Calu3 (cell line): ENCODE measurements at places on chromosomes 7 and 10. TPM values are rescaled to one million over a fixed set of nuclear protein-coding genes. Genes with fewer than 3 reads are reported as not detected.

LRRD1 gene
- not detected in 2 replicates for total RNA-seq

GRCh38 chr10:6958254-6958653 is 378.2 kb upstream of the PRKCQ start:
- no peak overlapping the region for H3K27ac ChIP-seq
- H3K4me3 ChIP-seq: no peak overlapping the region
- H3K27me3 ChIP-seq: peaks cover 57% of the 10 kb centered on the region
- no peaks in the 10 kb centered on the region for H3K36me3 ChIP-seq
- DNase-seq: no peak

- no peak overlapping the region for H3K27ac ChIP-seq
- H3K4me1 ChIP-seq: peaks cover 10% of the 10 kb centered on the region
- no peaks in the 10 kb centered on the region for H3K36me3 ChIP-seq
Observed at GRCh38 chr10:69659241-69660038, 29.4 kb downstream of the FAM241B start.

CYP3A7 gene
- total RNA-seq: 0.71 and 0.86 TPM in 2 replicates

VAX1 gene
- total RNA-seq: not detected in 2 replicates
